Esophagus (tissue), 2 donors: ENCODE measurements at places on chromosomes 11 and 22. TPM values are rescaled to one million over a fixed set of nuclear protein-coding genes. Genes with fewer than 3 reads are reported as not detected.

The OR4D5 gene
- not detected for polyA plus RNA-seq

The HIRA gene
- polyA plus RNA-seq = 4.5 TPM

The MTFP1 gene
- 23.5 TPM for polyA plus RNA-seq

The SCARF2 gene
- 0.57 TPM for polyA plus RNA-seq
